Mucosa of gallbladder (tissue), 1 donor: ENCODE measurements at places on chromosomes 3 and 15. TPM values are rescaled to one million over a fixed set of nuclear protein-coding genes. Genes with fewer than 3 reads are reported as not detected.

The TBC1D2B gene
- total RNA-seq = 75.5 TPM

The MANF gene
- 124 TPM for total RNA-seq

The UBA7 gene
- total RNA-seq = 122 TPM

The LRRC31 gene
- total RNA-seq = 2.9 TPM

The ST8SIA2 gene
- total RNA-seq = 0.09 TPM

The MEX3B gene
- 4.1 TPM for total RNA-seq

The SLC22A13 gene
- total RNA-seq = 0.95 TPM

The SFMBT1 gene
- 22.0 TPM for total RNA-seq

The IMPG2 gene
- 0.29 TPM for total RNA-seq

The FBXO40 gene
- 0.03 TPM for total RNA-seq

The SLC35G2 gene
- 3.4 TPM for total RNA-seq

The SLC6A20 gene
- total RNA-seq = 55.4 TPM

The CP gene
- total RNA-seq = 2.0 TPM

The C3orf22 gene
- not detected for total RNA-seq

The PATL2 gene
- total RNA-seq = 2.2 TPM

The GABRB3 gene
- 91.6 TPM for total RNA-seq
